ENCODE measurements at places on chromosomes 1 and 21. TPM values are rescaled to one million over a fixed set of nuclear protein-coding genes. Genes with fewer than 3 reads are reported as not detected.
A peak's percentile ranks its signal among the peaks of the same experiment; 100 is the strongest.

DNA sequence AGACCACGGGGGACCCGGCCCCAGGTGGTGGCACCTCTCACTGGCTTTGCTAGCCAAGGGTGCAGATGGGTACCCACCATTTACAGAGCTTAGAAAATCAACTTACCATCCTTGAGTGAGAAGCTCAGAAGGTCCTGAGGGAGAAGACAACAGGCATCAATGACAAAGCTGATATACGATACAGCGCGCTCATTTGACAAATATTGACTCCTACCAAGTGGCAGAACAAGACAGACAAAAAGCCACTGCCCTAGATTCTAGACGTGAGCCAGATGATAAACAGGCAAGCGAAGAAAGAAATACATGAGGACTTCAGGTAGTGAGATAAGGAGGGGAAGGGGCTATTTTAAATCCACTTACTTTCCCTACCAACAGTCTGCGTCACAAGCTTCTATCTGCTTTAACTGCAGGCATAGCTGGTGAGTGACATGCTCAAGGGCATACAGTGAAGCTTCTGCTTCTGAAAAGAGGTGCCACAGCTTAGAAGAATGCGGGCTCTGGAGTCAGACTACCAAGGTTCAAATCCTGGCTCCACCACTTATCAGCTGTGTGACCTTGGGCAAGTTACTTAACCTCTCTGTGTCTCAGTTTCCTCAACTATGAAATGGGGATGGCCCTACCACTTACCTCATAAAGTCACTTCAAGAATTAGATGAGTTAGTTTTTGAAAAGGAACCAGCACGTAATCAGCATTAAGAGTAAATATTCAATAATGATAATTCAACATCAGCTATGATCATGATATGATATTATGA is 29.1 kb downstream of the TMCO4 start:
- H3K4me3 ChIP-seq: no peak overlapping the region
- no peak overlapping the region for H3K27ac ChIP-seq
- no peaks in the 10 kb centered on the region for H3K4me1 ChIP-seq
- no peaks in the 10 kb centered on the region for H3K27me3 ChIP-seq
- peaks cover 4% of the 10 kb centered on the region for H3K36me3 ChIP-seq

DNA sequence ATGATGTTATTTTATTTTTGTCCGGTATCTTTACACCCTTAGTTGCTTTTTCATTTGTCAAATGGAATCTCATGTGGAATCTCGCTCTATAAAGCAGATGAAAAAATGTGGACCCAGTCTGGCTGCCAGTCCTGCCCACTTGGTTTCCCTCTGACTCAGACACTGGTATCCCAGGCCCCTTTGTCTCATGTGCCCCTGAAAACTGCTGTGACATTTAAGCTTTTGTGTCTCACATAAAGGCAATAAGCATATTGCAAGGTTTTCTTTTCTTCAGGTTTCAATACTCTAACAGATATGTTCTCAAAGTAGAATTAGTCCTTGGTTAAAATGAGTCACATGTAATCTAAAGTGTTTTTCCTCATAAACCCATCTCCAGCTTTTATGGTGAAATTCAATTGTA is 183.3 kb downstream of the ST6GALNAC3 start:
- H3K36me3 ChIP-seq: peaks cover 4% of the 10 kb centered on the region
- H3K4me3 ChIP-seq: no peak overlapping the region
- no peaks in the 10 kb centered on the region for H3K27me3 ChIP-seq
- DNase-seq: no peak

DNA sequence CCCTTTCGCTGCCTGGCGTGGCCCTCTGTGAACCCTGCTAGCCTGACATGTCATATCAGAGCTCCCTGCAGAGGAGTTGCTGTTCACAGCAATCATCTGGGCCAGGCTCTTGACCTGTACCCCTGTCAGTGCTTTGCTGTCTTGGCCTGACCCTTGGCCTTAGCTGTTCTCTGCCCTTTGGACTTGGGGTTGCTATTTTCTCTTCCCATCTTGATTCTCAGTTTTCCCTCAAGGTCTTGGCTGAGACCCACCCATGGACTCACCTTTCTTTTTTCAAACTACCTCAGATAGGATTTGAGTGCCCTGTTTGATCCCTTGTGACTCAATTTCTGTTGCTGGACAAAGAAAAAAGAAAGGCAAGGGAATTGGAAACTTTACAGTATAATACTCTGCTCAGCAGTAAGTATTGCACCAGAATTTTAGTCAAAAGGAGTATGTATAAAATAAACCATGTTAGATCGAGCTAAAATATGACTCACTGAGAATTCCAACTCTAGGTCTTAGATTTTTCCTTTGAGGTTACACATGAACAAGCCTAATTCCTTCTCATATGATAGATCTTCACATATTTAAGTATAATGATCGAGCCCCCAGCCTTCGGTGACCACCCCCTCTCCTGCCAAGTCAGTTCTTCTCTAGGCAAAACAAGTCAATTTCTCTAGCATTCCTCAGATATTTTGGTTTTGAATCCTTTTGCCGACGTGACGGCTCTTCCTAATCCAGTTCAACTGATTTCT is 110.5 kb downstream of the NGF start:
- H3K36me3 ChIP-seq: no peaks in the 10 kb centered on the region
- H3K4me1 ChIP-seq: peaks cover 15% of the 10 kb centered on the region
- H3K27ac ChIP-seq: no peak overlapping the region
- no peaks in the 10 kb centered on the region for H3K27me3 ChIP-seq
- no peak overlapping the region for H3K4me3 ChIP-seq

DNA sequence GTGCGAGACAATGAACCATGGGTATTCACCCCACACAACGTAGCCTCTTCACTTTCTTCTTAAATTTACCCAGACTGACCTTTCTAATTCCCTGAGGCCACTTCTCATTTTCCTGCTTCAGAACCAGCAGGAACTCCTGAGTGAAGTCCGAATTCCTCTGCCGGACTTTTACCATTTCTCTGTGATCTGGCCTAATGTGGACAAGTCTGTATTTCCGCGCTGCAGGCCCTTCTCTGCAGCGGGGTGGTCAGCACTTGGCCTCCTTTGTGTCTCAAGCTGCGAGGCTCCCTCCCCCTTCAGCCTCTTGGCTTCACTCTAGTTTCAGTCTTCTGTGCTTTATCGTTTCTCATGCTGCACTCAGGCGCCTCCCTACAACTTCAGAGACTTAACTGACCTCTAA is 9.4 kb upstream of the CTBS start:
- no peak for DNase-seq
- H3K4me1 ChIP-seq: peaks cover 11% of the 10 kb centered on the region
- H3K27me3 ChIP-seq: no peaks in the 10 kb centered on the region

DNA sequence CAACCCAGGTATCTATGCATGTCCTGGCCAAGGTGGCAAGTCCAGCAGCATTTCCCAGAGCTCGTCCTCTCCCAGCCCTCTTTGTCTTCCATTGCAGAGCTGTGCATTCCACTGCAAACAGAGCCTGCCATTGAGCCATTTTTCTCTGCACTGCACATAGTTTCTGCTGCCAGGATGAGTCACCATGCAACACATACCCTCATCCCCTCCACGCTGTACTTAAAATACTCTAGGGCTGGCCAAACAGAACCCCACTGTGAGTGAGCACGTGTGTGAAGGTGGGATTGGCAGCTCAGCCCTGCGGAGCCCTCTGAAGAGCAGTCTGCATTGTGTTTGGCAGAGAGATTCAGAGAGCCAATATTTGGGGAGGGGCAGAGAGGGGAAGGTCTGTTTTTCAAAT is 3.9 kb upstream of the ATP1B1 start:
- H3K36me3 ChIP-seq: no peaks in the 10 kb centered on the region
- DNase-seq: no peak

GRCh38 chr1:62870148-62870547 is 86.2 kb downstream of the ATG4C start:
- peaks cover 6% of the 10 kb centered on the region for H3K27me3 ChIP-seq
- H3K4me1 ChIP-seq: no peaks in the 10 kb centered on the region
- no peak overlapping the region for H3K4me3 ChIP-seq
- DNase-seq: no peak

GRCh38 chr1:221522529-221522940 is 219.4 kb downstream of the DUSP10 start:
- no peak overlapping the region for H3K27ac ChIP-seq
- H3K27me3 ChIP-seq: peaks cover 5% of the 10 kb centered on the region
- H3K36me3 ChIP-seq: no peaks in the 10 kb centered on the region
- no peak overlapping the region for H3K4me3 ChIP-seq

GRCh38 chr1:26096471-26096870 is 15.2 kb upstream of the PDIK1L start:
- H3K36me3 ChIP-seq: no peaks in the 10 kb centered on the region
- H3K4me3 ChIP-seq: no peak overlapping the region
- H3K4me1 ChIP-seq: peaks cover 54% of the 10 kb centered on the region

DNA sequence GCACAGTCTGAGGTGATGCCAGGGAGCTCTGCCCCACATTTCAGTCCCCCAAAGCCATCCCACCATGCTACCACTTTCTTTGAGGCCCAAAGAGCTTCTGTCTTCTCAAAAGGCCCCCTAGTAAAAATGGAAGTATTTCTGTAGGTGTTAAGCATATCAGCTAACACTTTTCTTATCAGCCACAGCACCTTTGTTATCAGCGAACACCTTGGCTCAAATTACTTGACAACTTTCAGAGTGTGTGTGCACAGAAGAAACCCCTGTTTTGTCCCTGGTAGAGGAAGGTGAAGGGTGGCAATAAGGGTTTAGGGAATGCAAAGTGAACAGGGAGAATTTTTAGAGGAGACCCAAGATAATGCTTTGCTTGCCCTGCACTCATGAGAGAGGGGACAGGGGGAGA is 54.8 kb upstream of the GJA8 start:
- no peak for DNase-seq
- no peaks in the 10 kb centered on the region for H3K27me3 ChIP-seq
- no peaks in the 10 kb centered on the region for H3K4me1 ChIP-seq

DNA sequence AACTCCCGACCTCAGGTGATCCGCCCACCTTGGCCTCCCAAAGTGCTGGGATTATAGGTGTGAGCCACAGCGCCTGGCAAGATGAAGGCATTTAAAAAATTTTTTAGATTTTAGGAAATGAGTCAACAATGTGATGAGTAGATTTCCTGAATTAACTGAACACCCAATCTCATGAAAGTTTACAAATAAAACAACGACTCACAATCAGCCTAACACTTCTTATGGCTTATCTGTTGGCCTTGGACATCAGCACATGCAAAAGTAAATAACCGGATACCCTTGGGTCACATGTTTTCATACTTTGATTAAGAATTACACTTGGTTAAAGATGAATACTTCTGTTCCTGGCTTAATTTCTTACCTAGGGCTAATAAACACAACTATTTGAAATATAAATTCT is 3.0 kb downstream of the GNG12 start:
- H3K4me3 ChIP-seq: no peak overlapping the region
- no peak overlapping the region for H3K27ac ChIP-seq
- H3K27me3 ChIP-seq: no peaks in the 10 kb centered on the region
- peaks cover 5% of the 10 kb centered on the region for H3K36me3 ChIP-seq

RCSD1 gene
- total RNA-seq: 0.76 TPM

- DNase-seq: no peak
- H3K27ac ChIP-seq: no peak overlapping the region
- H3K36me3 ChIP-seq: peaks cover 29% of the 10 kb centered on the region
- H3K4me1 ChIP-seq: peaks cover 39% of the 10 kb centered on the region
- no peak overlapping the region for H3K4me3 ChIP-seq
These were observed 4.5 kb downstream of the PARP1 start for GRCh38 chr1:226403201-226404034.

- peaks cover 22% of the 10 kb centered on the region for H3K36me3 ChIP-seq
- H3K27me3 ChIP-seq: no peaks in the 10 kb centered on the region
- peak overlapping the region; percentile 100 for H3K27ac ChIP-seq
- H3K4me1 ChIP-seq: peaks cover 61% of the 10 kb centered on the region
- peak overlapping the region; percentile 56 for H3K4me3 ChIP-seq
These were observed 9.4 kb downstream of the EPHA2 start for GRCh38 chr1:16146279-16147155.

BARHL2 gene
- total RNA-seq: not detected

DNA sequence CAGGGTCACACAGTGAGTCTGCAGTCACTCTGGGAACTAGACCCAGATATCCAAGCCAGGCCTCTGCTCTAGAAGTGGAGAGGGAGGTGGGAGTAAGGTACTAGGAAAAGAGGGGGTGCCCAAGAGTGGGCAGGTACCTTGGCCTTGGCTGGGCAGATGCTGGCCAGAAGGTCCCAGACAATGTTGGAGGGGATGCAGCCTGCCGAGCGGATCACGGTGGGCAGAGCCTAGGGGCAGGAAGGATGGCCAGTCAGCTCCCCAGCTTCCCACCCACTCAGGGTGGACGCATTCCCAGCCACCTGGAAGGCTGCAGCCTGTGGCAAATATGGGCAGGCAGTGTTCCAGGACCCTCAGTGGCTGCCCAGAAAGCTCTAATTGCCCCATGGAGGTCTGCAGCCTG is 23.3 kb downstream of the SPOCD1 start:
- no peaks in the 10 kb centered on the region for H3K36me3 ChIP-seq
- peaks cover 3% of the 10 kb centered on the region for H3K27me3 ChIP-seq
- DNase-seq: peak; percentile 25
- no peak overlapping the region for H3K4me3 ChIP-seq
- H3K27ac ChIP-seq: no peak overlapping the region

INSRR gene
- total RNA-seq: 0.45 TPM

DNA sequence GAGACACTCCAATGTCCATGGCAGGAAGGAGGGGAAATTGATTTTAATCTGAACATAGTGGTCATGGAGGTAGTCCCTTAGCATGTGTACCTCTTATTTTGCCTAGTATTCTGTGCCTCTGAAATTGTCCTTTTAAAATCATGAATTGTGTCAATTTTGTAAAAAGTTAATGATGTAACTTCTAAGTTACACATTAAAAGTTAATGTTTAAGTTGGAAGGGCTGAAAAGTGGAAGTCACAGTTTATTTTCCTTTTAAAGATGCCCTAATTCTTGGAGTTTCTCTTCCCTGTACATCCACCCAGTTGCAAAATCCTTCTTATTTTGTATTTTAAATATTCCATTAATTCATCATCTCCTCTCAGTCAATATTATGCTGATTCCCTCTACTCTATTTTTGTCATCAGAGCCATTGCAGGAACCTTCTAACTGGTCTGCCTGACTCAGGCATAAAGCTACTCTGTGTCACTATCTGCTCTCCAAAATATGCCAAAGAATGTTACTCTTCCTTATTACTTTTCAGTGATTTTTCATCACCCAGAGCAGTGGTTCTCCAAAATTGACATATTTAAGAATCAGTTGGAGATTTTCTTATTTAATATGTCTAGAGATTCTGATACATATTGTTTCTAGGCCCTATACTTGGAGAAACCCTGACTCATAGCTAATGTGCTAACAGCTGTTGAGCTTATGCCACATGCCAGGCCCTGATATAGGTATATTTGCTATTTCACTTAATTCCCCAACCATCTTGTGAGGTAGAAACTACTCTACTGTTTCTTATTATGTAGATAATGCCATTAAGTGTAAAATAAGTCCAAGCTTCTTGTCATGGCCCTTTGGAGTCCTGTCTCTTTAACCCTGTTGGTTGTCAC is 5.1 kb downstream of the HOOK1 start:
- no peak overlapping the region for H3K27ac ChIP-seq
- peaks cover 6% of the 10 kb centered on the region for H3K36me3 ChIP-seq
- H3K4me3 ChIP-seq: no peak overlapping the region

DNA sequence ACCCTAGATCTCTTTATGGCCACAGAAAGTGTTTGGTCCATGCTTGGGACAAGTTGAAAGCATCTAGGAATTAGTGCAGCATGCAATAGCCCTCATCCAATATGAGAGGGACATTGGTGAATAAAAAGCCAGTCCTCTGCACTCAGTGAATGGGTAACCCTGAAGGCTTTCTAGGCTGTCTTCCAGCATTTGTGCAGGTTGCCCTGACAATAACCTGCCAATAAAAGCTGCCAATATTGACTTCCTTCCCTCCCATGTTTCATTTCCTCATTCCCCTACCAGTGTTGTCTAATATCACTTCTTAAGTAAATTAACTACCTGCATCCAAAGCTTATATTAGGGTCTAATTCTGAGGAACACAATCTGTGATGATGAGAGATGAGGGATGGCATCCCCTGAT is 563.6 kb upstream of the NEGR1 start:
- H3K4me3 ChIP-seq: no peak overlapping the region
- H3K27me3 ChIP-seq: no peaks in the 10 kb centered on the region
- DNase-seq: no peak
- no peak overlapping the region for H3K27ac ChIP-seq
- H3K4me1 ChIP-seq: no peaks in the 10 kb centered on the region
- no peaks in the 10 kb centered on the region for H3K36me3 ChIP-seq
